ENCODE measurements at places on chromosomes 5 and 9. TPM values are rescaled to one million over a fixed set of nuclear protein-coding genes. Genes with fewer than 3 reads are reported as not detected.

GRCh38 chr5:68187268-68188055 lies 28.1 kb upstream of the PIK3R1 start:
- H3K27ac ChIP-seq = peak overlapping the region; percentile 59
- peaks cover 19% of the 10 kb centered on the region for H3K27me3 ChIP-seq
- DNase-seq = no peak
- H3K4me3 ChIP-seq = peak overlapping the region; percentile 65

DNA sequence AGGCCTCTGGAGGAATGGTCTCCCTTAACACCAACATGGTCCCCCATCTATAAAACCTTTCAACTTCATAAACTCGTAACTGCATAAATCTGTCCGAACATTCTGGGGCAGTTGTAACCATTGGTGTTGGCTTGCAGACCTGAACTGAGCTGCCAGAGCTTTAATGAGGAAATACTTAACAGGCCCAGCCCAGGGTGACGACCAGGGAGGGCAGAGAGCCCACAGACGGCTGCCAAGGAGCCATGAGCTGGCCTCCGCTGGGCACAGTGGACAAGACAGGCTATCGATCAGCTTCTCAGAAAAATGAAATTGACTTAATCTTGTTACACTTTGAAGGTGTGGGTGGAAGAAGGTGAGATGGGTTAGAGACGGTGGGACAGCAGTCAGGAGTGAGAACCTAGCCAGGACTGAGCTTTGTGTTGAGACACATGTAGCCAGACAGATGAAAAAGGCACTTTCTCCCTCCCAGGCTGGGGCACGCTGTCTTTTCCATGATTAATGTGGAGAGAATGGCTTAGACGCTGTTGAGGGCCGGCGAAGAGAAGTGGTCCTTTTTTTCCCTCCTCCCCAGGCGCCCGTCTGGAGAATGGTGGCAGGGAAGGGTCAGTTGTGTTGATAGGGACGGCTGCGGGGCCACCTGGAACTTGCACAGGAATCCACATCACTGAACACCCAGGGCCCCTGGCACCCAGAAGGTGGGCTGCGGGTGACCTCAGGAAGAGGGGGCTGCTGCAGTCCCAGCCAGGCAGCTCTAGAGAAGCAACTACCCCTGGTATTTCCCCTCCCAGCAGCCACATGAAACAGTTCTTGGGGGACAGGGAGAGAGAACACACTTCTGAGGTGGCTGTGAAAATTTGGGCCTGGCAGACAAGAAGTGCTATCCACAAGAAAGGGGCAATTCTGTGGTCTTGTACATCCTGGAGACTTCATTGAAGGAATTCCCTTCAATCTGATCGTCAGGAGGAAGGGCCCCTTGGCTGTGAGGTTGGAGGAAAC lies 27.3 kb upstream of the TCOF1 start:
- H3K27me3 ChIP-seq = peaks cover 6% of the 10 kb centered on the region
- H3K4me1 ChIP-seq = peaks cover 34% of the 10 kb centered on the region
- no peak for DNase-seq
- peak overlapping the region; percentile 52 for H3K27ac ChIP-seq
- H3K36me3 ChIP-seq = no peaks in the 10 kb centered on the region

GRCh38 chr5:76065258-76065657 lies 17.9 kb upstream of the SV2C start:
- no peak overlapping the region for H3K4me3 ChIP-seq
- peaks cover 17% of the 10 kb centered on the region for H3K27me3 ChIP-seq
- no peaks in the 10 kb centered on the region for H3K36me3 ChIP-seq
- no peaks in the 10 kb centered on the region for H3K4me1 ChIP-seq

- no peaks in the 10 kb centered on the region for H3K36me3 ChIP-seq
- no peak overlapping the region for H3K4me3 ChIP-seq
- H3K4me1 ChIP-seq = no peaks in the 10 kb centered on the region
- no peaks in the 10 kb centered on the region for H3K27me3 ChIP-seq
Measured at GRCh38 chr9:109205526-109205925, 38.5 kb upstream of the FRRS1L start.

DNA sequence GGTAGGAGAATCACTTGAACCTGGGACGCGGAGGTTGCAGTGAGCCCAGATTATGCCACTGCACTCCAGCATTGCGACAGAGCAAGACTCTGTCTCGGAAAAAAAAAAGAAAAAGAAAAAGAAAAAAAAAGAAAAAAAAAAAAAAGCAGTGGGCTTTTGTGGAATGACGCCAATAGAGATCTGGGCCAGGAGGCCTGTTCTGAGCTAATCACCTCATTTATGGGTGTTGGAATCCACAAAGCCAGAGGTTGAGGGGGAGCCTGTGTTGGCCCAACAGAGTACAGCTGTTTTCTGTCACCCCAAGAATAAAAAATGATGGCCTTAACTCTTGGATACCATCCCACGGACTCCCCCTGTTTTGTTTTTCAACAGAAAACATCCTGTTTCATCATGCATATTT lies 18.5 kb downstream of the OSTF1 start:
- H3K36me3 ChIP-seq = no peaks in the 10 kb centered on the region
- H3K27me3 ChIP-seq = no peaks in the 10 kb centered on the region
- no peak overlapping the region for H3K4me3 ChIP-seq
- no peak overlapping the region for H3K27ac ChIP-seq
- H3K4me1 ChIP-seq = no peaks in the 10 kb centered on the region
- no peak for DNase-seq

GRCh38 chr9:94644543-94644942 lies 5.2 kb upstream of the FBP1 start:
- no peak overlapping the region for H3K27ac ChIP-seq
- H3K4me1 ChIP-seq = peaks cover 29% of the 10 kb centered on the region
- DNase-seq = no peak
- peaks cover 15% of the 10 kb centered on the region for H3K27me3 ChIP-seq
- H3K4me3 ChIP-seq = no peak overlapping the region

DNA sequence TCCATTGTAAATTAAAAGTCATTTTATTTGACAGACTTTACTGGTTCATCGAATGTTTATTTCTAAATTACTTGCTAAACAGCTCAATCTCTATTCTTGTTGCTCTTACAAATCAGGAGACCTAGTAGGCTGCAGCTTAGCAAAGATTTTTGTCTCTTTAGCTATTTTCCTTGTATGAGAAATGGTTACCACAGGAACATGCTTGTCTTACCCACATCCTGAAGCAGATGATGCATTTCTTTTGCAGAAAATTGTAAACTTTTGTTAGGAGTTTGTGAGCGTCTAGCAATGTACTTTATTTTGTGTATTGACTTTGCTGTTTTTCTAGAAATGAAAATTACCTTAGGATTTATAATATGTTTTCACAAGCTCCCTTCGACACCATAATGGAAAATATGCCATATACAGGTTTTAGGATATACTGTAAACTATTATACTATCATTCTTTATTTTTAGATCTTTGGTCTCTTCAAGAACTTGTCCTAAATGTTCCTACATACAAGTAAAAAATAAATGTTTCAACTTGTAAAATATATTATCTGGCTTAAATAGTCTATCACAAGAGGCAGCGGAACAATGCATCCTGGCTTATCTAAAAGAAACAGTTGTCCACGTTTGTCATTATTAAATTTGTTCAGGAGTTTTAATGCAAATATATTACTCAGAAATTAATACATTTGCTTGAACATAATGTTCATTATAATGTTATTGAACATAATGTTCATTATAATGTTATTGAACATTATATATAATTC lies 54.1 kb downstream of the SPEF2 start:
- H3K4me3 ChIP-seq = no peak overlapping the region
- H3K36me3 ChIP-seq = peaks cover 4% of the 10 kb centered on the region
- H3K27me3 ChIP-seq = no peaks in the 10 kb centered on the region
- DNase-seq = no peak
- H3K27ac ChIP-seq = no peak overlapping the region

Gene ANKRD20A1
- 3.3 TPM for total RNA-seq

Gene WWC1
- total RNA-seq = 183 TPM

Gene ANKRD18B
- total RNA-seq = 10.3 TPM

Gene CARTPT
- 0.43 TPM for total RNA-seq

Gene IFNA21
- total RNA-seq = not detected

Gene MIGA2
- 38.4 TPM for total RNA-seq
